OCI-LY7 (cell line): ENCODE measurements at places on chromosomes 5 and 9. TPM values are rescaled to one million over a fixed set of nuclear protein-coding genes. Genes with fewer than 3 reads are reported as not detected.

The LRRC70 gene
- 1.3 and 1.6 TPM in 2 replicates for total RNA-seq

The MARCOL gene
- total RNA-seq: not detected in 2 replicates

DNA sequence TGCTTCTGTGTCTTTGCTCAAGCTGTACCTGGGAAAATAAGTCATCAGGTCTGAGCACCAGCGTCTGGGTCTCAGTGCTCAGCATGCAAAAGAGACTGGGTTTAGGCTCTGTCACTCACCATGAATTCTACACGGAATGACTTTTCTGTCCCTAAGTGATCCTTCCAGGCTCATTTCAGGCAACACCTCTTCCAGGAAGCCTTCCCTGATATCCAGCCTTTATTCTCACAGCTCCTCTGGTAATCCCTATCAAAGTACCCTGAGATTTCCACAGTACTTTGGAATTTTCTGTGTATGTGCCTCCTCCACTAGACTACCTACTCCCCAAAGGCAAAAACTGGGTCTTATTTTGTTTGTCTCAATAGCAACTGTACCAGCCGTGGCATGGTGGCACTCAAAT, 92.7 kb upstream of the BOD1 start:
- DNase-seq: no peak

The TAF1L gene
- 0.06 TPM in 1 of 2 replicates, not detected in the other for total RNA-seq
